Stimulated activated CD8-positive, alpha-beta memory T cell treated with anti-CD3 and anti-CD28 coated beads, Interleukin-2, amount 100 ng/mL, for 48 hours (primary cell): ENCODE measurements at places on chromosomes 12 and 14.

GRCh38 chr14:71114565-71114964 is 207.3 kb downstream of the PCNX1 start:
- no peak for DNase-seq

DNA sequence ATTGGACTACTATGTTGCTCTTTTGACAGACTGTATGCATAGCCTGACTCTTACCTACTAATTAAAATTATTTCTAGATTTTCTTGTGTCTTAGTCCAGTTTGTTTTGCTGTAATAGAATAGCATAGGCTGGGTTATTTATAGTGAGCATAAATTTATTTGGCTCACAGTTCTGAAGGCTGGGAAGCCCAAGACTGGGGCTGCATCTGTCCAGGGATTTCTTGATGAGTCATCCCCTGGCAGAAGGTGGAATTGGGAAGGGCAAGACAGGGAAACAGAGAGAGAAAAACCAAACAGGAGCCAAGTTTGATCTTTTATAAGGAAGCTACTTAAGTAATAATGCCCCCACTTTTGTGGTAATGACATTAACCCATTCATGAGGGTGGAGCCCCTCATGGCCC is 759.2 kb upstream of the LRFN5 start:
- no peak for DNase-seq

- no peak for DNase-seq
These were observed 5.5 kb upstream of the GAS2L3 start for GRCh38 chr12:100567945-100568344.

- no peak for DNase-seq
These were observed 300.5 kb downstream of the PRKD1 start for GRCh38 chr14:29627137-29627536.

GRCh38 chr12:132194056-132194455 is 49.8 kb downstream of the NOC4L start:
- no peak for DNase-seq

DNA sequence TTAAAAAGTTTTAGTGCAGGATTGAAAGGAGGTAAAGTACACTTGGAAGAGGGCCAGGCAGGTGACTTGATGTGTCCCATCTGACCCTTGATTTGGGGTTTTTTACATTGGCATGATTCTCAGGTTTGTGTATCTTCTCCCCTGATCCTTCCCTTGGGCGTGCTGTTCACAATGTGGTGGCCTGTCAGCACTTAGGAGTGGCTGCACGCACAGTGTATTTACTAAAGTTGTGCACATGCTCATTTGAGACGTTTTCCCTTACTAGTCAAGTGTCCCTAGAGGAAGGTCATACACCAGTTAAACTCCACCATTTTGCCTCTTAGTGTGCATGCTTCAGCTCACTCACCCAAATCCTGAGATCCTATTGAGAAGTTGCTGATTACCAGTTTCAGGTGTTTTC is 145.7 kb upstream of the PLEKHA5 start:
- DNase-seq: no peak

- no peak for DNase-seq
These were observed 142.8 kb upstream of the FLRT2 start for GRCh38 chr14:85387181-85387580.

GRCh38 chr12:120879102-120879501 is 25.1 kb downstream of the SPPL3 start:
- no peak for DNase-seq

DNA sequence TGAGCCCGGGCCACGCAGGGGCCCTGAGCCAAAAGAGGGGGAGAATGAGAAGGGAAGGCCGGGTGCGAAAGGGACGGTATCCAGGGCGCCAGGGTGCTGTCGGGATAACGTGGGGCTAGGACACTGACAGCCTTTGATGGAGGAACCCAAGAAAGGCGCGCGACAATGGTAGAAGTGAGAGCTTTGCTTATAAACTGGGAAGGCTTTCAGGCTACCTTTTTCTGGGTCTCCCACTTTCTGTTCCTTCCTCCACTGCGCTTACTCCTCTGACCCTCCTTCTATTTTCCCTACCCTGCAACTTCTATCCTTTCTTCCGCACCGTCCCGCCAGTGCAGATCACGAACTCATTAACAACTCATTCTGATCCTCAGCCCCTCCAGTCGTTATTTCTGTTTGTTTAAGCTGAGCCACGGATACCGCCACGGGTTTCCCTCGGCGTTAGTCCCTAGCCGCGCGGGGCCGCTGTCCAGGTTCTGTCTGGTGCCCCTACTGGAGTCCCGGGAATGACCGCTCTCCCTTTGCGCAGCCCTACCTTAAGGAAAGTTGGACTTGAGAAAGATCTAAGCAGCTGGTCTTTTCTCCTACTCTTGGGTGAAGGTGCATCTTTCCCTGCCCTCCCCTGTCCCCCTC is 3.0 kb downstream of the SSTR1 start:
- no peak for DNase-seq

GRCh38 chr12:40012711-40013110 is 93.2 kb downstream of the SLC2A13 start:
- no peak for DNase-seq

DNA sequence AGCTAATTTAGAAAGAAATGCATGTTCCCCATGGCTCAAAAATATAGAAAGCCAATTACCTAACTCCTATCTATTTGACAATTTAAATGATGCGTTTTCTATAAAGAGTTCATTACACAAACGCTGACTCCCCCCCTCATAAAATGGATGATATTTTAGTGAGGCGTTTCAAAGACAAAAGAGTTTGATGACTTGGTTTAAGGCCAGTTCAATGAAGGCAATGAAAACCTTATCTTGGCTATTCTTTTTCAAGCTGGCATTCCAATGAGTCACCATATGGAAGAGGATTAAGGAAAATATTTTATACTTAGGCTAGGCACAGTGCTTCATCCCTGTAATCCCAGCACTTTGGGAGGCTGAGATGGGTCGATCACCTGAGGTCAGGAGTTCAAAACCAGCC is 62.7 kb downstream of the HMGA2 start:
- DNase-seq: no peak

- DNase-seq: no peak
These were observed 858 bp upstream of the ANKRD13A start for GRCh38 chr12:109998241-109998903.
